ENCODE measurements at places on chromosomes 4 and X. TPM values are rescaled to one million over a fixed set of nuclear protein-coding genes. Genes with fewer than 3 reads are reported as not detected.

DNA sequence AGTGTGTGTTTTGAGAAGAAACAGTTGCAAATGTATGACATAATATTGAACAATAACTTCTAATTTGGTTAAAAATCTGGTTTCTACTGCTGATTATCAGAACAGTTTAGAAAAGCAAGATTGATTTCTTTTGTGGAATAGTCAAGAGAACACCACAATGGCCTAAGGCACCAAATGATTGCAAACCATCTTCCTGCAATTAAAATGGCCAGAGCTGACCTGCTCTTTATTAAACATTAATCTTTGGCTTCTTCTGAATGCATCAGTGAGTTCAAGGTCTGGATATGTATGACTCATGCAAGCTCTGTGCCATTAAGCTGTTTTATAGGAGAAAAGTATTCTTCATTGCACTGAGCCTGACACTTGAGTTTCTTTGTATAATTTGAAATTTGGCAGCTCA, 107.8 kb upstream of the PDHA2 start:
- no peak for DNase-seq

DNA sequence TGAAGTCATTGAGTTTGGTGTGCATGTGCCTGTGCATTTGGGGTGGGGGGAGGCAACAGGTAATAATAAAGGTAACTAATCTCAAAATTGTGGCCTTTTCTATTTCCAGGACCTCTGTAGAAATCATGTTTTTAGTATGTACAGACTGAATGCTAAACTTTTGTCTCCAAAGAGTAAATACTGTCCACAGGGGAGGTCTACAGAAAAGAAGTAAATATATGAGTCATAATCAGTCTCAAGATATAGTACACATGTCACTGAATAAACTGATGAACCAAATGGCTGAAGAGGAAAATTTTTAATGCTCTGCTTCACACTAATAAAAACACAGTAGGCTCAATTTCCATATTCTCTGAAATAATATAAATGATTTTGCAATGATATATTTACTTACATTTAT, 440.4 kb upstream of the ZFP42 start:
- no peak for DNase-seq

DNA sequence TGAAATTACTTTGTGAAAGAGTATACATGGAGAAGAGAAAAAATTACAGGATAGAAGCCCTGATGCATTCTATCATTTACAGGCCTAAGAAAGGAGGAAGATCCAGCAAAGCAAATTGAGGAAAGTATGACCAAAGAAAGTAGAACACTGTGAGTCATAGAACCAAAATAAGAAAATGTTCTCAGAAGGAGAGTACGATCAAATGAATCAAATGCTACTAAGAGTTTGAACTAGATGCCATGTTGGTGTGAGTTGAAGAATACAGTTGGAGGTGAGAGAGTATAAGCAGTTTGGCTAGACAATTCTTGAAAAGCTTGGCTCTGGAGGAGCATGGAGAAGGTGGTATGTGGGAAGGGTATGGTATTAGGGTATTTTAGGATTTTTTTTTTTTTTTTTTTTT, 161.8 kb downstream of the RPA4 start:
- no peak for DNase-seq

GRCh38 chr4:106297245-106298035, 18.6 kb downstream of the TBCK start:
- no peak for DNase-seq

DNA sequence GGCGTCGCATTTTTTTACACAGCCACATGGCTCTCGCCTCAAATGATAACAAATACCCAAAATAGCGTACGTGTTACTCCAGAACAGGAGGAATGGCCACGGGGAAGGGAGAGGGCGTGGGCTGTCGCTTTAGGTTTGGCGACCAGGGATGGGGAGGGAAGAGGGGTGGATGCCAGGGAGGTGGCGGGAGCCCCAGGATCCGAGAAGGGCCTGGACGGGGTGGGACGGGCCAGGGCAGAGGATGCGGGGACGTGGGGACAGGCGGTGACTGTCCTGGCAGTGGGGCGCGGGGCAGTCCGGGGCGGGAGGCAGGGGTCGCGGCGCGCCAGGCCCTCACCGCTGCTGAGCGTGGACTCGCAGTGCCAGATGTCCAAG, 631 bp downstream of the TMEM47 start:
- DNase-seq: no peak

DNA sequence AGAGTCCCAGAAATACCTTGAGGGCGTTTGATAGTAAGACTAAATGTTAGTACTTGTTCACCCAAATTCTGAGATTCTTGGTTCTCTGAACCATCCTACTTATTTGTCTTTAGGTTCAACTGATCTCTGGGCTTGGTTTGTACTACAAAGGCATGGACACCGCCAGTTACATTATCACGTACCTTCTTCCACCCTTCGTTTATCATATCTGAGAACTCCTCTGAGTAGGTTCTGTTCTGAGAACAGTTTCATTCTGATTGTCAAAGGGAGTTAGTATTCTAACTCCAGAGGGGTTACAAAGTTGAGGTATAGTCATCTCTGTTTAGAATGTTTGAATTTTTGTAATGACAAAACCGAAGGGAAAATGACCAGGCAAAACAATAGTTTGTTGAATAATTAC, 19.3 kb downstream of the ZFX start:
- no peak for DNase-seq

DNA sequence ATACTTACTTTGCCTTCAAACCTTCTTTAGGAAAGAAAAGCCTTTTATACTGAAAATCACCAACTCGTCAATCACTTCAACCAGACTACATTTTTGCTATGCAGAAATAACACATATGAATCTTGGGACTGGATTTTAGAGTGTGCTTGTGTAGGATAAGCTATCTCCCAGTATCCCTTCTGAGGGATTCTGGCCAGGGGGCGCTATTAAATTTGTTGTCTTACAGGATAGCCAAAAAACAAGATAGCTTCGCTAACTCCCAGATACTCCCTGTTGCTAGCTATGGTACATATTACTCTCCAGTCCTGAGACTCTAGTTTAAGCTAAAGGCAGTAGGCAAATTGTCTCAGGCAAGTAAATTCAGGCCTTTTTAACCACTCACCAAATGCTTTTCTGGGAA, 167.2 kb downstream of the LHFPL1 start:
- no peak for DNase-seq

DNA sequence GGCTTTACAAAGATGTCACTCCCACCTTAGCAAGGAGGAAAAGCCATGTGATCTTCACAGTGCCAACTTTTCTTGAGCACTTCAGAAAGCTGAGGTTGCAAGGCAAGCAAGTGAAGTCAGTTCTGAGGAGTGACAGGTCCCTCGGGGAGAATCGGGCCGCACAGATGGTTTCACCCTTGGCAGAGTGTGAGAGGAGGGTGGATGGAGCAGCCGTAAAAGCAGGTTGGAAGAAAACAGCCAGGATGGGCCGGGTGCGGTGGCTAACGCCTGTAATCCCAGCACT, 43.6 kb upstream of the TLR3 start:
- no peak for DNase-seq

DNA sequence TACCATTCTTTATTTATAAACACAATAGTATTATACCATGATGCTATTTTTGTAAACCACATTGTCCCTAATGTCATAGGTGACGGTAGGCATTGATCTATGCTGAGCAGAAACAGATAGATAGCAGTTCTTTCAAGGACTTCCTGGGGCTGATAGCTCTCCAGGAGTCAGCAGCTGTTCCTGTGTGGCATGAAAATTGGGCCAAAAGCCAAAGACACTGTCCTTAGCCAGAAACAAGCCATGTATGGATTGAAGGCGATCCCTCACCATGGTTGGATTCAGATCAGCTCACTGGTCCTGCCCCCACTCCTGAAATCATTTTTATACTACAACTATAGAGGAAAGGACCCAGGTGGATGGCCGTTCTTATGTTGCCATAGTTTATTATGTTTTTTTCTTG, 53.6 kb downstream of the DDX60 start:
- peak; percentile 19 for DNase-seq

DNA sequence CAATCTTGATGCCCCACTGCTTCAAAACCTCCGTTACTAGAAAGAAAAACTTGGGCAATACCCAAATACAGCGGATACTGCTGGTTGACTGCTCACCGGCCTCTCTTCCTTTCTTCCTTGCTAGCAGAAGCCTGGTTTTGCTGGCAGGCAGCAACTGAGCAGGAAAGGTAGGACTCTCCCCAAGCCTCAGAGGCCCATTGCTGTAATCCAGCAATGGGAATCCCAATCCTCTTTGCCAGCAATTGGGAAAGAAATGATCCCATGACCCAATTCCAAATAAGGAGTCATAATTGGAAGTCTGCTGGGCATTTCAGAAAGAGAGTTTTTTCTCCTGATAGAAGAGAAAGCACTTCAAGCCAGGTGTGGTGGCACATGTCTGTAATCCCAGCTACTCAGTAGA, 394.5 kb downstream of the BCOR start:
- no peak for DNase-seq

GRCh38 chr4:112145790-112146501, 692 bp downstream of the FAM241A start:
- DNase-seq: peak; percentile 59

DNA sequence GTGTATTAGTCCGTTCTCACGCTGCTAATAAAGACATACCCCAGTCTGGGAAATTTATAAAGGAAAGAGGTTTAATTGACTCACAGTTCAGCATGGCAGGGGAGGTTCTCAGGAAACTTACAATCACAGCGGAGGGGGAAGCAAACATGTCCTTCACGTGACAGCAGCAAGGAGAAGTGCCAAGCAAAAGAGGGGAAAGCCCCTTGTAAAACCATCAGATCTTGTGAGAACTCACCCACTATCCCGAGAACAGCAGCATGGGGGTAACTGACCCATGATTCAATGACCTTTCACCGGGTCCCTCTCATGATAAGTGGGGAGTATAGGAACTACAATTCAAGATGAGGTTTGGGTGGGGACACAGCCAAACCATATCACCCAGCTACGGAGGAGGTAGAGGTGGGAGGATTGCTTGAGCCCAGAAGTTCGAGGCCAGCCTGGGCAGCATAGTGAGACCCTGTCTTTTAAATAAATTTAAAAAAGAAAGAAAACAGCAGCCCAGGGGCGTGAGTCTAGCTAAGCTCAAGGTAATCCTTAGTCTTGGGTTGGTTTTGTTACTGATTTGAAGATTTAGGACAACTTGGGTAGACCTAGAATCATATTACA, 46.4 kb upstream of the TMEM131L start:
- no peak for DNase-seq

- DNase-seq: no peak
Observed at GRCh38 chr4:40702137-40702799, 47.5 kb upstream of the NSUN7 start.

DNA sequence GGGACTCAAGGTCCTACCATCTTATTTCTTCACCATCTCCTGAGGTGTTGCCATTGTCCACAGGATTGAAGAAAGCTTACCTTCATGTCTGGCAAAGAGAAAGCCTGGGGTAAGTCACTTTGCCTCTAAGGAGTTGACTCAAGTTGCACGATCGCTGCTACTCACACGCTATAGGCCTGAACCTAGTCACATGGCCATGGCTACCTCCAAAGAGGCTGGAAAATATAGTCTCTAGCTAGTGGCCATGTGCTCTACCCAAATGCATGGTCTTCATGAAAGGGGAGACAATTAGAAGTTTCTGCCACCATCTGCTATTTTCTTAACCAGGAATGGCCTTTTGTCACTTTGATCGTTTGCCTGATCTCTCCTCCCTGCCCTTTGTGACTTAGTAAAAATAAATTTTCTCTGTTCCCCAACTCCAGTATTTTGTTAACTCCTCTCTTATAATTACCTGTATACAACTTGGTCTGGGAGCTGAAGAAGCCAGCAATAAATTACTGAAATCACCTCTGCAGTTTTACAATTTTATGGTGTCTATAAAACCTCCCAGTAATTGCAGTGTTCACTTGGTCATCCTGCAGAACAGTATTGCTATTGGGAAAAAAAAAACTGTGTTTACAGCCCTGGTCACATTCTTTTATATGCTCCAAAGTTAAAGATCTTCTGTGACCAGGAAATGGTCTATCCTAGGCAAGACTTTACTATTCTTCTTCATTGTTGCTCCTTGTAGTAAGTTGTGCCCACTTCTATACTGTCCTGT, 126.7 kb upstream of the TSPAN5 start:
- no peak for DNase-seq

DNA sequence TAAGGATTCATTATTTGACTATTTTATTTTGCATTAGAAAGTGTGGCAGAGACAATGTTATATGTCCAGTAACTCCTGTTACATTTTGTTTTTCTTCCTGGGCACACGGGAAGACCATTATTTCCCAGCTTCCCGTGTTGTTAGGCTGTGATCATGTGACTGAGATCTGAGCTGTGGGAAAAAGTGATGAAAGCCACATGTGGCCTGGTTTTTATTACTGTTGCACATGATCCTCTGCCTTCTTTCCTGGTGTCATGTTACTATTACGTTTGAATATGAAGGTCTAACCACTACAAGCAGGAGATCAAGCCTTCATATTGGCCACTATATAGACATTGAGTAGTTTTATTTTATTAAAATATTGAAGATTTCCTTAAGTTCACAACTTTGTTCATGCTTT, 28.2 kb upstream of the MID1 start:
- no peak for DNase-seq

DNA sequence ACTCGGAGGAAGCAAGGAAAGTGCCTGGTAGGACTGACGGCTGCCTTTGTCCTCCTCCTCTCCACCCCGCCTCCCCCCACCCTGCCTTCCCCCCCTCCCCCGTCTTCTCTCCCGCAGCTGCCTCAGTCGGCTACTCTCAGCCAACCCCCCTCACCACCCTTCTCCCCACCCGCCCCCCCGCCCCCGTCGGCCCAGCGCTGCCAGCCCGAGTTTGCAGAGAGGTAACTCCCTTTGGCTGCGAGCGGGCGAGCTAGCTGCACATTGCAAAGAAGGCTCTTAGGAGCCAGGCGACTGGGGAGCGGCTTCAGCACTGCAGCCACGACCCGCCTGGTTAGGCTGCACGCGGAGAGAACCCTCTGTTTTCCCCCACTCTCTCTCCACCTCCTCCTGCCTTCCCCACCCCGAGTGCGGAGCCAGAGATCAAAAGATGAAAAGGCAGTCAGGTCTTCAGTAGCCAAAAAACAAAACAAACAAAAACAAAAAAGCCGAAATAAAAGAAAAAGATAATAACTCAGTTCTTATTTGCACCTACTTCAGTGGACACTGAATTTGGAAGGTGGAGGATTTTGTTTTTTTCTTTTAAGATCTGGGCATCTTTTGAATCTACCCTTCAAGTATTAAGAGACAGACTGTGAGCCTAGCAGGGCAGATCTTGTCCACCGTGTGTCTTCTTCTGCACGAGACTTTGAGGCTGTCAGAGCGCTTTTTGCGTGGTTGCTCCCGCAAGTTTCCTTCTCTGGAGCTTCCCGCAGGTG, 637 bp downstream of the AR start:
- peak; percentile 9 for DNase-seq

- no peak for DNase-seq
Observed at GRCh38 chr4:150286656-150287055, 208.4 kb downstream of the DCLK2 start.

SLC6A14 gene
- total RNA-seq: under 0.01 TPM

SYN1 gene
- total RNA-seq: 0.26 TPM

SEC24B gene
- 10.2 TPM for total RNA-seq

DMP1 gene
- total RNA-seq: not detected

SYAP1 gene
- total RNA-seq: 15.8 TPM

SLC49A3 gene
- 8.0 TPM for total RNA-seq

NPNT gene
- total RNA-seq: 28.7 TPM

GLRA2 gene
- total RNA-seq: not detected
